ENCODE measurements at places on chromosomes 1 and 21. TPM values are rescaled to one million over a fixed set of nuclear protein-coding genes. Genes with fewer than 3 reads are reported as not detected.
A peak's percentile ranks its signal among the peaks of the same experiment; 100 is the strongest.

DNA sequence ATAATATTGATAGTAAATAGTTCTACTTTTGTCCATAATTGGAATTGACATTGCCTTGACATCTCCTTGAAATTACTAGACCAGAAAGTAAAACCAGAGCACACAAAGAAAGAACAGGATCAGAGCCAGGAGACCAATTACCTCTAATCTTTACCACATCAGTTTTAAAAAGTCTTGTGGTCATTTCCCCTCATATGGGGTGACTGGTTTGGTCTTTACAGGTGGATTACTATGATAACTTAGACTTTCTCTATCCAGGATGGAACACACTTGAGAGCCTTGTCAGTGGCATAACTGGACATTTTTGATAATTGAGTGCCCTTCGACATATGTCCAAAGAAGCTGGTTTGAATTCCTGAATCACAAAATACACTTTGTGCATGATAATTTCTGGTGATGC, 1148.1 kb upstream of the NCAM2 start:
- H3K27ac ChIP-seq = no peak overlapping the region
- no peak for DNase-seq
- no peaks in the 10 kb centered on the region for H3K36me3 ChIP-seq
- no peaks in the 10 kb centered on the region for H3K27me3 ChIP-seq
- no peak overlapping the region for H3K4me3 ChIP-seq

- no peak overlapping the region for H3K27ac ChIP-seq
- DNase-seq = no peak
- H3K4me1 ChIP-seq = peaks cover 19% of the 10 kb centered on the region
- no peaks in the 10 kb centered on the region for H3K27me3 ChIP-seq
- peaks cover 27% of the 10 kb centered on the region for H3K36me3 ChIP-seq
Observed at GRCh38 chr1:84492726-84493125, 13.5 kb upstream of the SPATA1 start.

GRCh38 chr1:42282867-42283583, 52.0 kb downstream of the FOXJ3 start:
- H3K36me3 ChIP-seq = peaks cover 12% of the 10 kb centered on the region
- H3K4me3 ChIP-seq = no peak overlapping the region
- peaks cover 52% of the 10 kb centered on the region for H3K4me1 ChIP-seq
- H3K27ac ChIP-seq = peak overlapping the region; percentile 10
- H3K27me3 ChIP-seq = no peaks in the 10 kb centered on the region

DNA sequence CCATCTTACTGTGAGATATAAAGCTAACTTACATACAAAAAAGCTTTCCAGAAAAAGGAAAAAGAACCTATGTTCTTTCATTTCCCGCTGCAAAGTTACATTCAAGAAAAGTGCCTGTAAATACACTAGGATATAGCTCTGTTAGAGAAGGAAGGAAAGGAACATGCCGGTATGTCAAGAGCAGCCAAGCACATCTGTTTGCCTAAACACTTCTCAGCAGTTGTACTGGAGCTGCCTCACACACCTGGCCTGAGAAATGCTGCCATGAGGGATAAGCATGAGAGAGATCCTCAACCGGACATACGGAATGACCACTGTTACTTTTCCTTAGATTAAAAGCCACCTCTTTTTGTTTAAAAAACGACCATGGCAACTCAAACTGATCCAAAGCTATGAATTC, 189.7 kb downstream of the RERE start:
- peaks cover 12% of the 10 kb centered on the region for H3K36me3 ChIP-seq
- no peaks in the 10 kb centered on the region for H3K27me3 ChIP-seq
- DNase-seq = no peak
- peaks cover 54% of the 10 kb centered on the region for H3K4me1 ChIP-seq
- no peak overlapping the region for H3K4me3 ChIP-seq

- H3K36me3 ChIP-seq = no peaks in the 10 kb centered on the region
- no peaks in the 10 kb centered on the region for H3K4me1 ChIP-seq
- no peak overlapping the region for H3K27ac ChIP-seq
- H3K27me3 ChIP-seq = no peaks in the 10 kb centered on the region
Observed at GRCh38 chr1:31214316-31215064, 25.2 kb downstream of the NKAIN1 start.

GRCh38 chr1:201636510-201636971, 97.6 kb downstream of the NAV1 start:
- H3K4me3 ChIP-seq = no peak overlapping the region
- no peaks in the 10 kb centered on the region for H3K4me1 ChIP-seq
- DNase-seq = no peak
- no peaks in the 10 kb centered on the region for H3K27me3 ChIP-seq

DRAXIN gene
- 0.08 TPM for total RNA-seq

- no peak overlapping the region for H3K4me3 ChIP-seq
- no peak for DNase-seq
- H3K27me3 ChIP-seq = no peaks in the 10 kb centered on the region
- H3K36me3 ChIP-seq = peaks cover 5% of the 10 kb centered on the region
- no peak overlapping the region for H3K27ac ChIP-seq
Observed at GRCh38 chr1:75765697-75766355, 20.2 kb upstream of the RABGGTB start.

GRCh38 chr1:87599569-87599968, 270.9 kb downstream of the LMO4 start:
- DNase-seq = no peak
- H3K27me3 ChIP-seq = no peaks in the 10 kb centered on the region
- H3K4me3 ChIP-seq = no peak overlapping the region
- no peak overlapping the region for H3K27ac ChIP-seq
- H3K36me3 ChIP-seq = no peaks in the 10 kb centered on the region

GRCh38 chr1:3071565-3072390, 2.8 kb downstream of the PRDM16 start:
- H3K36me3 ChIP-seq = no peaks in the 10 kb centered on the region
- H3K4me3 ChIP-seq = no peak overlapping the region
- no peak for DNase-seq
- no peak overlapping the region for H3K27ac ChIP-seq

DNA sequence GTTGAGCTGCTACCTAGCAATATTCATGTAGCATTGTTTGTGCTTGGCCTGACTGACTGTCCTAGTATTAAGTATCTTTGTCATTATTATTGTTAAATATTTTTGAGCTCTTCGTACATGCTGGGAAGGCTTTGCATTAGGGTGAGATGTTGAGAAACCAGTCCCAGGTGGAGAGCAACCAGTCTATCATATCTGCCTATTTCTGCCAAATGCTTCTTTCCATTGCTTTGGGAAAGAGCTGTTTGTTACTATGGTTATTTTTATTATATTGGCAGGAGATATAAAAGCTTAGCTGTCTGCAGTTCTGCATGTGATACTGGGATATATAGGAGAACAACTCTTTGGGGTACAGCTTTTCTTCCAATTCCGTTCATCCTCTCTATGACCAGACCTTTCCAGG, 85.1 kb downstream of the CLDN17 start:
- no peak for DNase-seq
- no peaks in the 10 kb centered on the region for H3K36me3 ChIP-seq
- peaks cover 3% of the 10 kb centered on the region for H3K27me3 ChIP-seq
- H3K4me3 ChIP-seq = no peak overlapping the region

HECTD3 gene
- 23.5 TPM for total RNA-seq

GPR153 gene
- 0.56 TPM for total RNA-seq

GRCh38 chr1:119288751-119289150, 79.8 kb upstream of the HAO2 start:
- no peaks in the 10 kb centered on the region for H3K36me3 ChIP-seq
- H3K27ac ChIP-seq = no peak overlapping the region
- no peak overlapping the region for H3K4me3 ChIP-seq
- no peak for DNase-seq

FOXD3 gene
- total RNA-seq = not detected

DNA sequence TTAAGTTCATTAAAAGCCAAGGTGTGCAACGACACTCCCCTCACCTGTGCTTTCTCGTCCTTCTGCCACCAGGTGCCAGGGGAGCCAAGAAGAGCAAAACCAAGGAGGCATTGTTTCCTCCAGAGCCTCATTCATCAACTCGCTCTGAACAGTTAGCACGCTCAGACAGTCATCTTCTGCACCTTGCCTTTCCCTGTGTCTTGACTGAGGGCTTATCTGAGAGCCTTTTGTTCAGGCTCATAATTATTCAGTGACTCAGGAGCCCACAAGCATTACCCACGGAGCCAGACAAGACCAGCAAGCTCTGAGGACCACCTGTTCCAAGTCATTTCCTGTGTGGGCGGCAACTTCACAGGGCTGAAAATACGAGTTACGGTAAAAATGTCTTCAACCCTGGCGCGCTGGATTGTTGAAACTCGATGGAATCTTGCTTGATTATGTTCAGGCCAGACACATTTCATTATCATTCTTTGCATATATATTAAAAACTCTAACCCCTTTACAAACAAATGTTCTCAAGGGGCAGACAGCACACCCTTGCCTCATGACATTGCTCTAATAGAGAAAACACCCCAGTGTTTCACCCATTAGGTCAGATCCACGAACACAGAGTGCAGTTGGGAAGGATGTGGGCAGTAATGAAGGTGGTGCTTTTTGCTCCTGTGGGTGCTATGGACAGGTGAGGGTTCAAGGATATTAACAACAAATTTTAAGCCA, 89.7 kb upstream of the RUNX1 start:
- peak; percentile 77 for DNase-seq
- no peaks in the 10 kb centered on the region for H3K27me3 ChIP-seq
- peaks cover 26% of the 10 kb centered on the region for H3K4me1 ChIP-seq
- H3K36me3 ChIP-seq = no peaks in the 10 kb centered on the region
- peak overlapping the region; percentile 97 for H3K27ac ChIP-seq

PTPN7 gene
- 317 TPM for total RNA-seq

- H3K27ac ChIP-seq = no peak overlapping the region
- no peak for DNase-seq
- H3K27me3 ChIP-seq = no peaks in the 10 kb centered on the region
- H3K4me1 ChIP-seq = no peaks in the 10 kb centered on the region
- H3K36me3 ChIP-seq = no peaks in the 10 kb centered on the region
Observed at GRCh38 chr21:43286196-43286595, 117.4 kb downstream of the CRYAA start.

FMO3 gene
- total RNA-seq = not detected

GRCh38 chr1:17377325-17377953, 5.4 kb downstream of the PADI6 start:
- H3K4me1 ChIP-seq = no peaks in the 10 kb centered on the region
- no peak overlapping the region for H3K27ac ChIP-seq
- H3K36me3 ChIP-seq = no peaks in the 10 kb centered on the region
- no peak for DNase-seq
- no peak overlapping the region for H3K4me3 ChIP-seq
- H3K27me3 ChIP-seq = no peaks in the 10 kb centered on the region

DNA sequence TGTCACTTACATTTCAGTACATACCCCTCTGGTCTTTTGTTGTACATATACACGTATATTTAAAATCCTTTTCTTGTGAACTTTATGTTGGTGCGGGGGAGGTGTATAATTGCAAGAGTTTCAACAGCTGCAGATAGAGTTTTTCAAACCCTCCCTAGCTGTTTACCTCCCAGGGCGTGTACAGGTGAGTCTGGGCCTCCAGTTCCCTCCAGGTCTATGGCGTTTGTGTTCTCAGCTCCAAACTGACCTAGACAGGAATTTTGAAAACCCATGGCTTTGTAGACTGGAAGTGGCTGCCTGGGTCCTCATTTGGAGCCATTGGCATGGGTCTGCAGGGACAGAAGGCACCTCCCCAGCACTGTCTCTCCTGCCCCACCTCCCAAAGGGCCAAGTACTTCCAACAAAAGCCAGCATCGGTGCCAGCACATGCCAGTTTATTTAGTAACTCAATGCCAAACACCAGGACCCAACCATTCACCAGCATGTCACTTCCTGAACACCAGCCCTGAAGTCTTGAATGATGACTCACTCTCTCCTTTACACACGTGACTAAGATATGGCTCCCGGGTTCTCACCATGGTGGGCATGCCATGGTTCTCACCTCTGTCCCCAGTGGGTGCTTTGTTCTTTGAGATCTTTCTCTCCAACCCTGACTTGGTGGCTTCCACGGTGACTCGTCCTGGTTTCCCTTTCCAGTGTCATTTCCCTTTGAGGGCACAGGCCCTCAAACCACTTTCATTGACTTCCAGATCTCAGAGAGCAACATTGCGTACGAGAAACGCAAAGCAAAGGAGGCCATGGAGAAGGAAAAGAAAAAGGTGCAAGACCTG, 57.3 kb upstream of the EFHD2 start:
- H3K27me3 ChIP-seq = peaks cover 18% of the 10 kb centered on the region
- peaks cover 32% of the 10 kb centered on the region for H3K4me1 ChIP-seq
- H3K4me3 ChIP-seq = no peak overlapping the region
- peak overlapping the region; percentile 56 for H3K27ac ChIP-seq
- DNase-seq = peak; percentile 67

TIAM1 gene
- 29.3 TPM for total RNA-seq

DNA sequence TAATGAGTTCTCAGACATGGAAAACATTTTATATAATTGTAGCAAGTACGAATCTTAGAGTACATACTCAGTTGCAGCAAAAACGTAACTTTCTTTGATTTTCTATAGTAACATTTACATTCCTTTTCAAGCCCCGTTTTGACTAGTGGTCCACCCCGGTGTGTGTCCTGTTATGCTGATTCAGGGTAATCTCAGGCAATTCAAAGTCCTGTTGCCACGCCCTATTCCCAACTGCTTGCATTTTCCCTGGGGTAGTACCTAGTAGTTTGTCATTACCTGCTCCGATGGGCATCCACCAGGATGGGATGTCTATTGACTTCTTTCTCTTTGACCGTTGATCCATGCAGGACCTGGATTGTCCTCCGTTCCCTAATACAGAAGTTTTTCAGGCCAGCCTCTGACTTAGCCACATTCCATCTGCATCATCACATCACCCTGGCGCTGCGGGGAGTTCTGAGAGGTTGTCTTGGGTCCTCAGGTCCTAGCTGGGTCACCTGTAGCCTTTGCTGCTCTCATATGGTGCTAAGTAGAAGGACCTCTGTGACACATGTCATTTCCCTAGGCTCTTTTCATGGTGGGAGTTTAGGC, 15.0 kb upstream of the FCAMR start:
- no peak overlapping the region for H3K27ac ChIP-seq
- H3K4me1 ChIP-seq = no peaks in the 10 kb centered on the region
- H3K36me3 ChIP-seq = no peaks in the 10 kb centered on the region
- H3K4me3 ChIP-seq = no peak overlapping the region

RAB13 gene
- 48.7 TPM for total RNA-seq
